ENCODE measurements at places on chromosomes 1 and 21.

DNA sequence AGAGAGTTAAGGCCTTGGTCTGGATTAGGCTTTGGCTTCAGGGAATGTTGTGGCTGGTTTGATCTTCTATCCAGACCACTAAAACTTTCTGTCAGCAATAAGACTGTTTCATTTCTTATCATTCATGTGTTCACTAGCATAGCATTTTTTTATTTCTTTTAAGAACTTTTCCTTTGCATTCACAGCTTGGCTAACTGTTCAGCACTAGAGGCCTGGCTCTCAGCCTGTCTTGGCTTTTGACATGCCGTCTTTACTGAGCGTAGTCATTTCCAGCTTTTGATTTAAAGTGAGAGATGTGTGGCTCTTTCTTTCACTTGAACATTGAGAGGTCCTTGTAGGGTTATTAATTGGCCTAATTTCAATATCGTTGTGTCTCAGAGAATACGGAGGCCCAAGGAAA, 62.5 kb downstream of the RNF220 start:
- no peak for DNase-seq

GRCh38 chr1:169595764-169596711, 9.8 kb upstream of the F5 start:
- DNase-seq = no peak

DNA sequence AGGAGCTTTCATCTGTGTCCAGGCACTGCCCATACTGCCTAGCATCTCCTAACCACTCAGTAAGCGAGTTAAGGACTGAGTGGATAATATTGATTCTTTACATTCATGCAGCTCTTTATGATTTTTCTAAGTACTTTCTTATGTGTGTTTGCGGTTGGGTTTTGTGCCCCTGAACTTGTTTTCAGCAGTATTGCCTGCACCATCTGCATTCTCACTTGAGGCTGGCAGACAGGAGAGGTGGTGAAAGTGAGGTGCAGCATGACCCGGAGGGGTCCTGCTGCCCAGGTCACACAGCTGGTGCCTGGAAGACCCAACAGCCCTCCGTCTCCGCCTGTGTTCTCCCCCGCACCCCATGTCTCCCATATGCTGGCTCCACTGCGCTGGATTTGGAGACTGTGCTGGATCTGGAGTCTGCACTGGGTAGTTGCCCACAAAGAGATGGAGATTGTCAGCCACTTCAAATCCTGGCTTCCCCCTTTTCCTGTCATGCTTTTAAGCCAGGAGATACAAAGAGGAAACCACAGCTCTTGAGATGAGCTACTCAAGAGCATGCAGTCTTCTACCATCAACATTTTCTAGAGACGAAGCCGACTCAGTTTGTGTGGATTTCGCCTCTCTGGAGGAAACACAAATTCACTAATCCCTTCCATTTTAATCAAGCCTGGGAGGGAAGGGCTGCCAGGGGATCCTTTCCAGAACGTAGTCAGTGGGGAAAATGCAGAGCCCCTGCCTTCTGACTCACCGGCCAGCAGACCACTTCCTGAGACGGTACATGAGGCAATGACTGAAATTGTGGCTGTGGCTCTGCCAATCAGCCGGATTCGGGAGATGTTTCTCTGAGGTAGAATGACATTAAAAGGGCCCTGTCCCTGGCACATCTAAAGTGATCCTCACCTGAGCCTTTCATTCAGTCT, 71.7 kb upstream of the ANGPTL1 start:
- DNase-seq = no peak

DNA sequence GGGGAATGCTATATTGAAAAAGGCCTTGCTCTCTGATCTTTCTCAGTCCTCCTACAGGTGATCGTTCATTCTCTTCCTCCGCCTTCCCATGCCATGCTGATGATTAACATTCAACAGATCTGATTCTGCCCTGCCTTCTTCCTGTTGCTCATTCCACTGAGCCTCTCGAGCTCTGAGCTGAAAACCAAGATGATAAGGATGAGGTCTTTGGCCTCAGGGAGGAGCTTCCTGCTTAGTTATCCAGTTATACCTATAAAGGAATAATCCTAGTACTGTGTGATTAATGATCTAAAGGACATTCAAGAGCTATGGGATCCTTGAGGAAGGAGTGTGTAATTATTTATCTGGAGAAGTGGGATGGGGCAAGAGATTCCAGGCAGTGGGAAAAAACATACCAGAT, 25.2 kb upstream of the MAP3K7CL start:
- DNase-seq = no peak

DNA sequence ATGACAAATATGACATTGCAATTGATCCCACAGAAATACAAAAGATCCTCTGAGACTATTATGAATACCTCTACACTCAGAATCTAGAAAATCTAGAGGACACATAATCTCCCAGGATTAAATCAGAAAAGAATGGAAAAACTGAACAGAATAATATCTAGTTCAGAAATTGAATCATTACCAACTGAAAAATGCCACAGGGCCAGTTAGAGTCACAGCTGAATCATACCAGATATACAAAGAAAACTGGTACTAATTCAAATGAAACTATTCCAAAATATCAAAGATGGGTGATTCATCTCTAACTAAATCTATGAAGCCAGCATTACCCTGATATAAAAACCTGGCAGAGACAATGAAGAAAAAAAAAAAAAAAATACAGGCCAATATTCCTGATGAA, 149.3 kb downstream of the BRINP3 start:
- no peak for DNase-seq

DNA sequence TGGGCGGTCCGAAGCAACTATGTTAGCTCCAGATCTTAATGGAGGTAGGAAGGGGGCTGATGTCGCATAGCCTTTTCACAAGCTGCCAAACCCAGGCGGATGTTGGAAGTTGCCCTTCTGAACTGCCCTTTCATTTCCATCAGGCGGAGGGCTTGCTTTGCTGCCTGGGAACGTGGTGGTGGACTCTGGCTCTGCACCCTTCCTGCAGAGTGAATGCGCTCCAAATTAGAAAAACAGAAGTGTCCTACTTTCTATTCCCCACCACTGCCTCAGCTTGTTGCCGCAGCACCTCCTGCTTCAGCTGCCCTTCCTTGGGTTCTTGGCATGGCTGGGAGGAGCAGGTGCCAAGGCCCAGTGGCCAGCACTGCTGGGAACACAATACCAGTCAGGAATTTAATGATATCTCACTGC, 60.6 kb downstream of the AK4 start:
- DNase-seq = no peak

- no peak for DNase-seq
These were observed 24.5 kb downstream of the CLIC6 start for GRCh38 chr21:34693192-34693810.

DNA sequence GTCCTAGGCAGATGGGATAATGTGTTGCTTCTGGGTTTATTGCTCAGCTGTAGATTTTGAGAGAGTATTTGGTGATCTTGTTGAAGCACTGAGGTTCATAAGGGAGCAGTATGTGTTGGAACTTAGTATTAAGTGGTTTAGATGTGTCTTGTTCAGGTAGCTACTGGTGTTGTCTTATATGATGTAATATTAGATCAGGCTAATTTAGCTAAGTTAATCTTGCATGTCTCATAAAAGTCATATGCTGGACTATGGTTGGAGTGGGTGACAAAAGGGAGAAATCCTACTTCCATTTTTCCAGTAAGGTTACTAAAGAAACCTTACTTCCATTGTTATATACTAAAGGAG, 196.4 kb downstream of the CLEC20A start:
- no peak for DNase-seq

GRCh38 chr1:111843177-111843576, 87.5 kb downstream of the DDX20 start:
- no peak for DNase-seq

DNA sequence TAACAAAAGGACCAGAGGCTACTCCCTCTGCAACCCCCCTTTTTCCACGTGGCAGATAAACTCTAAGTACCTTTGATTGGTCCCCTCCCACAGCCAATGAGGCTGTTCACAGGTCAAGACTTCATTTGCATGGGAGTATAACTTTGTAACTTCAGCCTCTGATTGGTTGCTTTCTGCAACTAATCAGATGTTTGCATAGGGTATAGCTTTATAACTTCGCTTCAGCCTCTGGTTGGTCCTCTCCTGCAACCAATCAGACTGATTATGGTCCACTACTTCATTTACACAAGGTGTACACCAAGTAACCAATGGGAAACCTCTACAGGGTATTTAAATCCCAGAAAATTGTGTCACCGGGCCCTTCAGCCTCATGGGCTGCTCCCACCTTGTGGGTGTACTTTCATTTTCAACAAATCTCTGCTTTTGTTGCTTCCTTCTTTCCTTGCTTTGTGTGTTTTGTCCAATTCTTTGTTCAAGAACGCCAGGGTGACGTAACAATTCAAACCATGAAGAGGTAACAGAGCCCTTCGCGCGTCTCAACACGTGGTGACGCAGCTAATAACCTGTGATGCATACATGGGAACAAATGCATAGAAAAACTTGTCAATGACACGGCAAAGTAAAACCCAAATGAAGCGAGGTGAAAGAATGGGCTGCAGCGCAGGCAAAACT, 47.2 kb downstream of the VPS26C start:
- no peak for DNase-seq

DNA sequence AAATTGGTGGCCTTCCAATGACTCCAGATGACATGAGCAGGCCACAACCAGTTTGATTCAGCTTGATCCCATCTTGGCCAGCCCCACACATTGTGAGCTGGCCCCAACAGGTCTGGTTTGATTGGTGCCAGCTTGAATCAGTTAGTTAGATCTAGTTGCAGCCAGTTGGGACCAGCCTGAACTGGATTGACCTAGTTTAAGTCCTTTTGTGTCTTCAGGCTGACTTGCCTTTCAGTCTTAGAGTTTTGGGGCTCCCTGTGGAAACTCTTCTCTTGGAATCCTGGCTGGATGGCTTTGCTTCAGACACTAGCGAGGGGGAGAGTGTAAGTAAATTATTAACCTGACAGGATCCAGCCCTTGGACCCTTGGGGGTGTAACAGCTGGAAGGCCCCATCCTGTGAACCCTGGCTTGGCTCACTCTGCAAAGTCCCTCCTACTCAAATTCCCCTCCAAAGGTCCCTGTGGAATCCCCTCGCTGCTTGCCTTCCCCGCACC, 36.2 kb upstream of the POU3F1 start:
- DNase-seq = no peak

- no peak for DNase-seq
These were observed 86.7 kb downstream of the C1orf94 start for GRCh38 chr1:34263406-34263805.

DNA sequence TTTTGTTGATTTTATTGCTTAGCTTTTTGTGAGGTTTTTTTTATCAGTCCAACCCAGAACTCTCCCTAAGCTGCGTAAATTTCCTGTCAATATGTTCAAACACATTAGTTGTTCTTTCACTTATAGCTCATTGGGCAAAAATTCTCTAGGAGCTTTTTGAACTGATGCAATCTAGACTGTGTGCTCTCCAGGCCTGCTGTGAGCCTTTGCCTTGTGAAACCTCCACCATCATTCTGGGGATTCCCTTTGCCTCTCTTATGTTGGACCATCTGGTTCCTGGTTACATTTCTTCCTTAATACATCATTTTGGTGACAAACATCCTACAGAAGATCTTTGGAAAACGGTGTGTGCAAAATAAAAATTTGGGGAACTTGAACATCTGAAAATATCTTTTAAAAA, 247.2 kb downstream of the LRRC7 start:
- DNase-seq = no peak

- no peak for DNase-seq
These were observed 100.8 kb downstream of the UCK2 start for GRCh38 chr1:165928075-165928731.

DNA sequence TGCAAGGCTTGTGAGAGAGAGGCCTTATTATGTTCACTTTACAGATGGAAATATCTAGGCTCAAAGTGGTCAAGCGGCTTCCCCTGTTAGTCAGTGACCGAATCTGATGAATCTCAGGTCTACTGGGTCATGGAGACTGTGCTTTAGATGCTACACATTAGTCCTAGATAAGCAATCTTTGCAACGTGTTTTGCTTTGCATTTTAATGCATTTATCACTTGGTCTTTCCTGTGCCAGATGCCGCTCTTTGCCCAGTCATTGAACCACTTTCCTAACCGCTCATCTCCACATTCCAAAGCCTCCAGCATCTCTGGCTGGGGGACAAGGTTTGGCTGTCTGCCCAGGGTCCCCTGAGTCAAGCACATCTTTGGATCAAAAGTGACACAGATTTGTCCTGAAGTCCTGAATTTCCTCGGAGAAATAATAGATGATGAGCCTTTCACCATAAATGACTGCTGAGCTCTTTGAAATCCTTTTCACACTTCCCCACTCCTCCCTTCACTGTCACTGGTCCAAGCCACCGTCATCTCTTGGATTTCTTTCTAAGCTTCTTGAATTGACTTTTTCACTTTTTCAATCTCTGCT, 96.0 kb upstream of the USP24 start:
- no peak for DNase-seq

GRCh38 chr1:2504225-2504948, 22.0 kb downstream of the PANK4 start:
- no peak for DNase-seq

DNA sequence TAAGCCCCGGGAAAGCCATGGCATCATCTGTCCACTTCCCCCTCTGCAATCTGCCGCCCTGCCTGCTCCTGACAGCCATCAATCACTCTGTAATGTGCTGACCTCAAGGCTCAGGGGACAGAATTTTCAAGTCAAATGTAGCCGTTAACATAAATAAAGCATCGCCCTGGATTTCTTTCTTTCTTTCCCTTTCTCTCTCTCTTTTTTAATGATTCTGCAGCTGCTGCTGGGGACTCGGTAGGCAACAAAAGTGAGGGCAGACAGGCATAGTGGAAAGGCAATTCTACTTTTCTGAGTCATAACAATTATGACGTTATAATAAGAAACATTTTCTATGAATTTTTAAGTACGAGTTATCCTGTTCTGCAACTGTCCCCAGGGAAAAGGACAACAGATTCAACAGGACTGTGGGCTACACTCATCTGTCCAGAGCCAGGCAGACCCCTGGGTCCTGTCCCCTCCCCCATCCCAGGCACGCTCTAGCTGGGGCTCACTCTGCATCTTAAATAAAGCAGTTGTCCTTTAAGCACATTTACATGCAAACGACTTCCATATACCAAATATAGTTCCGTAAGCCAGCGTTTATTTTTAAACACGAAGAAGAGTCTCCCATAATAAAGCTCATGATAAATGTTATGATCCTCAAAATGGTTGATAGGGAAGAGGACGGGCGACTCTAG, 78.7 kb downstream of the SSBP3 start:
- no peak for DNase-seq

GRCh38 chr1:3683992-3684391, 31.7 kb downstream of the TP73 start:
- no peak for DNase-seq

DNA sequence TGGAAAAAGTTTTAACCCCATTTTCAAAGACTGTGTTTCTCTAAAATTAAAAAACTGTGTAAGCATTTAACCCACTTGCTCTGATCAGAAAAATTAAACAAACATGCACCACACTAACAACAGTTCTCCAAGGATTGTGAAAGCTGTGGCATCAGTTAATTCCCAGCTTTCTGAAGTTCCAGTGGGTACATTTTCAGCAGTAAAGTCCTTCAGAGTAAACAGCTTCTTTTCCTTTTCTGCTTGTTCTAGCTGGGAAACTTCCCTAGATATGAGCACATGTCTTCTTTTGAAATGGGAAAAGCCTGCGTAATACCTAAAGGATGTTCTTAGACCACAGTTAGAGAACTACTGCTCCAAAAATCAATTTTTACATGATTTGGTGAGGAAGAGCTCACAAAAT, 11.1 kb downstream of the PRRX1 start:
- no peak for DNase-seq

GRCh38 chr1:50237056-50237455, 128.3 kb downstream of the ELAVL4 start:
- no peak for DNase-seq
